ENCODE measurements at places on chromosomes 16 and 17.
A peak's percentile ranks its signal among the peaks of the same experiment; 100 is the strongest.

DNA sequence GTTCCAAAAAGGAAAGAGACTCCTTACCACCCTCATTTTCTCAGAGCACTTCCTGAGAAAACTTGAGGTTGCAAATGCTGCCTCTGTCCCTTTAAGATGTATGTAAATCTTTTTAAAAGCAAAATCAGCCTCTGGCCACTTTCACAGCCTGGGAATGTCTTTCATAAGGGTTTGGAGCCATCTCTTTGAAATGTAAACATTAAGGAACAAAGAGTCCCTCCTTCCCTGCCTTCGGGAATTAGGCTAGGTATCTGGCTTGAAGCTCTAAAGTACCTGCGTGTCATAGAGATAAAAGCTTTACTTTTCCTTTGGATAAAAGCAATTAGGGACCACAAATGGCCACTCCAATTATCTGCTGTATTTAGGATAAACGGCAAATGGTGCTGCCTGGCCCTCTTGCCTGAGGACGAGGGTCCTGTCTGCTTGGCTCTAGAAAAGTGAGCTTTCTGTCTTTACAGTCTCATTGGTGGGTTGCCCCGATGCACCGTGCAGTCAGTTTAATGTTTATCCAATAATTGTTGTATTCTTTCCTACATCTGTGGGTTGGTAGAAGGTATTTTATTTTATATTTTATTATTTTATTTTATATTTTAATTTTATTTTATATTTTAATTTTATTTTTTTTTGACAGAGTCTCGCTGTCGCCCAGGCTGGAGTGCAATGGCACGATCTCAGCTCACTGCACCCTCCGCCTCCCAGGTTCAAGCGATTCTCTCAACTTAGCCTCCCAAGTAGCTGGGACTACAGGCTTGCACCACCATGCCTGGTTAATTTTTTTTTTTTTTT is 23.9 kb downstream of the NLRC3 start:
- no peak for DNase-seq

GRCh38 chr17:76797241-76797840 is 59.4 kb downstream of the MFSD11 start:
- no peak for DNase-seq

GRCh38 chr17:64603987-64604386 is 58.1 kb downstream of the SMURF2 start:
- DNase-seq = no peak

DNA sequence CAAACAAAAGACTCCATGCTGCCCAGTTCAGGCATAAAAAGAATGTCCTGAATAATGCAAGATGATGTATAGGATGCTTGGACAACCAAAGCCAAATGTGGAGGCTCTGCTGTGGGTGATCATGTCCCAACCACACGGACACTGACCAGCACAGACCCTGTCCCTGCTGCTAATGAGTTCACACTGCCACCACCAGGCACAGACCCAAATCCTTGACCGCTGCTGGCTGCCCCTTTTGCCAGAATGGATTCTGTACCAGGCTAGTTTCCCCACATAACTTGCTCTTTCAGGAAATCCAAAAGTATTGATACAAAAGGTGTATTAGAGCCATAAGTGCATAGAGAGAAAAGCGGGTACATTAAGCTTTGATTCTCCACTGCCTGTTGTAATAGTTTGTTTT is 60.9 kb downstream of the XYLT1 start:
- DNase-seq = no peak

GRCh38 chr16:706189-707061 is 824 bp upstream of the FBXL16 start:
- peak; percentile 71 for DNase-seq

- no peak for DNase-seq
Observed at GRCh38 chr16:2083876-2084780, 36.3 kb downstream of the TSC2 start.

- no peak for DNase-seq
Observed at GRCh38 chr17:50289278-50289677, 15.0 kb downstream of the TMEM92 start.

DNA sequence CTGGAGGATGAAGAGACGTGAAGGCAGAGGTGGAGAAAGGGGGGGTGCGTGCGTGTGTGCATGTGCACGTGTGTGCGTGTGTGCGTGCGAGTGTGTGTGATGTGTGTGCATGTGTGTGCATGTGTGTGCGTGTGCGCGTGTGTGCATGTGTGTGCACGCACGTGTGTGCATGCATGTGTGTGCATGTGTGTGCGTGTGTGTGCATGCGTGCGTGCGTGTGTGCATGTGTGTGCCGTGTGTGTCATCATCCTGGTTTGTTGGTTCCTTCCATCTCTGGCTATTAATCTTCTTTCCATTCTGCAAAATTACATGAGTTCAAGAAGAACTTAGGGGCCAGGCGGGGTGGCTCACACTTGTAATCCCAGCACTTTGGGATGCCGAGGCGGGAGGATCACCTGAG is 17.0 kb upstream of the RPL38 start:
- no peak for DNase-seq

GRCh38 chr17:72219137-72219823 is 98.5 kb downstream of the SOX9 start:
- DNase-seq = no peak
